ENCODE measurements at places on chromosomes 13 and 19.

GRCh38 chr19:5997371-5997770 lies 19.4 kb upstream of the RANBP3 start:
- DNase-seq = no peak

DNA sequence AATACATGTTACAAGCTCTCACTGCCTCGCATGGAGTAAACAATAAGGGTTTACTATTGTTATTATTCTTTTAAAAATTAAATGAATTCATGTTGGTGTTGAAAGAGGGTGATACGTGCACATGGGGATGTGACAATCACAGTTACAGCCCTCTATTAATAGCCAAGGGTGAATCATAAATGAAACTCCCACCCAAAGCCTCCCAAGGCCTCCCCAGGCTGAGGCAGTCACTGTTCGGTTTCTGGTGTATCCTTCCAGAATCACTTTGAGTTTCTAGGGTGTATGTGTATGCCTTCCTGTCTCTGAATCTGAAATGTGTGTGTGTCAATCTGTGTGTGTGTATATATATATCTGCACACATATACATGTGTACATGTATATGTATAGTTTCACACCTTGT lies 73.4 kb downstream of the AKAP11 start:
- DNase-seq = no peak

DNA sequence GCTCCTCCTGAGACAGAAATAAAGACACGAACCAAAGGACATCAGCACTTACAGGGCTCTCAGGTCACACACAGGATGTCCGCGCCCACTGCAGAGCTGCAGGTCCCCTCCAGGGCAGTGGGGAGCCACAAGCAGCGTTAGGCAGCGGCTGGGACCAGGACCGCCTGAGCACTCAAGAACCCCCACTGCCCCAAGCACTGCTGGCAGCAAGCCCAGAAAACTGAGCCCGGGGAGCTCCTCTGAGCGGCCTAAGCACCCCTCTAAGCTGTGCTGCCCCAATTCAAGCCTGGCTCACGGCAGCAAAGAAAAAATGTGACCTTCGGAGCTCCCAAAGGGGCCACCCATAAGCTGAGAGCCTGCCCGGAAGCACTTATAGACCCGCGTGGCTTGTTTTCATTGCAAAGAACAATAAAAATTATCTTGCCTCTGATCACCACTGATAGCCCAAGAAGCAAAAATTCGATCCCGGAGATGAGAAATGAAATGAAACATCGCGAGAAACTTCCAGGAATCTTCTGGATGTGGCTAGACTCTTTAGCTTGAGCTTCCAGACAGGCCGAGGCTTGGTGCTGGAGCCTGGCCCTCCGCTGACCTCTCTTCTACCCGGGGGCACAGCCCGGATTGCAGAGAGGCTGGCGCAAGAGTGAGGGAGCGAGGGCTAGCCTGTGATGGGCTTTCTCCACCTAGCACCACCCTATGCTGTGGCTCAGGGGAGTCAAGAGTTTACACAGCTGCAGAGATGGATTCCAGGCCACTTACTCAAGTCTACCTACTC lies 6.3 kb downstream of the DPP9 start:
- DNase-seq = peak; percentile 63

DNA sequence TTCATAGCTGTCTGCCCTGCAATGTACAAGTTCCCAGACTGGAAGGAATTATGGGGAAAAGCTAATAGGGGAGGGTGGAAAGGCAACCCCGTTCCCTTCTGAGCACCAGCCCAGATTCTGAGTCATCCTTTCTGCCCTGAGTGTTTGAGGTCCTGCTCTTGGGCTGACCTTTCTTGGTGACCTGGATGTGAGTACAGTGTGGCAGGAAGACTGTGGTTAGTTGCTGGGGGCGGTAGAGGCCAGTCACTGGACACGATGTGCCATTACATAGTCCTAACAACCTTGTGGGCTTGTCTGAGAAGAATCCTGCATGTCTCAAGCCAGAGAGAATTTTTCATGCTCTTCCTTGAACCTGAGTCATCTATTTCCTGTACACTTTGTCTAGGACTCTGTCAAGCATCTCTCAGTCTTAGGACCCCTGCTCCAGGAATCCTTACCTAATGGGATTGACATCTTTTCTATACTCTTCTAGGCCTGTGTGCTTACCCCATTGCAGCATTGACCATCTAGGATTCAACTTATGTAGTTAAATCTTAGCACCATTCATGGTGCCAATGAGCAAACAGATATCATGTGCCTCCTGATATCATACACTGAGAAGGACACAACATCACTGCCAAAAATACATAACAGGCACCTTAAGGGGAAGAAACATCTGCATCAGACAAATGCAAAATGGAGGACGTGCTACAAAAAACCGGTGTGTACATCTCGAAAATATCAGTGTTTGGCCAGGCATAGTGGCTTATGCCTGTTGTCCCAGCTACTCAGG lies 8.1 kb upstream of the ANGPTL4 start:
- DNase-seq = no peak

DNA sequence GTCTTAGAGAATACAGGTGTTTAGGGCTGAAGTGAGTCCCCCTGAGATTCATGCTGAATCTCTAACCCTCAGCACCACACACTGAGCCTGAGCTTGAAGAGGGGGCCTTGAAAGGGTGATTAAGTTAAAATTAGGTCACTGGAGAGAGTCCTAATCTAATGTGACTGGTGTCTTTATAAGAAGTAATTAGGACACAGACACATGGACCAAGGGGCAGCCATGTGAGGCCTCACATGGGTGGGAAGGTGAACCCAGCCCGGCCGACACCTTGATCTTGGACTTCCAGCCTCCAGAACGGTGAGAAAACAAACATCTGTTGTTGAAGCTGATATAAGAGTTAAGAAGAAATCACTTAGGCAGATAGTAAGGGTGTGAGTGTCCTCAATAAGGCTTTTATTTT lies 7.1 kb upstream of the RAB20 start:
- no peak for DNase-seq

DNA sequence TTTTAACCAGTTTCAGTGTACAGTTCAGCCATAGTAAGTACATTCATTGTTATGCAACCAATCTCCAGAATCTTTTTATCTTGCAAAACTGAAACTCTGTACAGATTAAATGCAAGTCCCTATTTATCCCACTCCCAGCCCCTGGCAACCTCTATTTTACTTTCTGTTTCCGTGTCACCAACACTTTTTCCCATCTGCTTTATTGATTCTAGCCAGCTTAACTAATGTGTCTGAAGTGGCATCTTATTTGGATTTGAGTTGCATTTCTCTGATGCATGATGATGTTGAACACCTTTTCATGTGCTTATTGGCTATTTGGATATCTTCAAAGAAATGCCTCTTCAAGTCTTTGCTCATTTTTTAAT lies 18.9 kb downstream of the SPATA13 start:
- DNase-seq = no peak

DNA sequence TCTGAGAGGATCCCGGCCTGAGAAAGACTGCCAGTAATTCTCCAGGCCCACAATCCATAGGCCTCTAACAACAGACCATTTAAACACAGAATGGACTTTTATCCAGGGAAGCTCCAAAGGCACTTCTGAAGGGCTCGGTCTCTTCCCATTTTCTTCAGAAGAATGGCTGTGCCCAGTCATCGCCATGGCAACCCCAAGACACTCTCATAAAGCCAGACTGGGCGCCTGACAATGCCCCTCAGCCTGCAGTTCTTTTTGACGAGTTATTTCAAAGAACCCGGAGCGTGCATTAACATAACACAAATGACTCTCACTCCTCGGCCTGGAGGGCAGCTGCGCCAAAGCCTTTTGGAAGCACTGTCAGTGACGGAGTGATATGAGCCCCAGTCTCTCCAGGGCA lies 61.0 kb downstream of the RASA3 start:
- DNase-seq = no peak

GRCh38 chr13:106628936-106629659 lies 61.2 kb upstream of the ARGLU1 start:
- no peak for DNase-seq

- no peak for DNase-seq
Measured at GRCh38 chr13:29573190-29573589, 22.3 kb downstream of the SLC7A1 start.
